ENCODE measurements at places on chromosomes 2 and 18. TPM values are rescaled to one million over a fixed set of nuclear protein-coding genes. Genes with fewer than 3 reads are reported as not detected.

Gene UGT1A5
- total RNA-seq = not detected

Gene EMILIN1
- total RNA-seq = 0.43 TPM

Gene CAPN10
- 22.2 TPM for total RNA-seq

Gene DCDC2C
- total RNA-seq = 0.26 TPM

Gene FOXI3
- 0.03 TPM for total RNA-seq

Gene SMAD7
- total RNA-seq = 23.6 TPM
